CD4-positive, alpha-beta T cell treated with Interleukin-6 at 100 ng/mL for 8 hours (primary cell): ENCODE measurements at places on chromosomes 2 and 18.
A peak's percentile ranks its signal among the peaks of the same experiment; 100 is the strongest.

DNA sequence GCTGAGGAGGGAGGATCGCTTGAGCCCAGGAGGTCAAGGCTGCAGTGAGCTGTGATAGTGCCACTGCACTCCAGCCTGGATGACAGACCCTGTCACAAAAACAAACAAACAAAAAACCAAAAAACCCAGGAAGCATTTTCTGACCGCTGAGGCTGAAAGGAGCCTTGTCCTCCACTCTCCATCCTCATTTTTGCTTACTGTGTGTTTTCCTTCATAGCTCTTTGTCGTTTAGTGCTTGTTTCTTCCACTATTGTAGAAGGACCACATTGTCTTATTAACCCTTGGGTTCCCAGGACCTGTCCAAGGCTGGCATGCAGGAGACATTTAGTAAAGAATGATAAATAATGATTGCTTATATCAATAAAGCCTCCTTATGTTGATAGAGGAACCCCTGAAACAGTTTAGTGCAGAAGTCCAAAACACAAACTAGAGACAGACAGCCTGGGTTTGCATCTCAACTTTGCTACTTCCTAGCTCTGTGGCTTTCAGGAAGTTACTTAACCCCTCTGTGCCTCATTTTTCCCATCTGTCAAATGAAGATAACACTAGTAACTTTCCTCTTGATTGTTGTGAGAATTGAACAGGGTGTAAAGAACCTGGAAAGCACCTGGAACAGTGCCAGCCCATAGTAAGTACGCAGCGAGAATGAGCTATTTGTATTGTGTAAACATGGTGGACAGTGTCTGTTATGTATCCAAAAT, 126.0 kb downstream of the LPIN1 start:
- DNase-seq: no peak

DNA sequence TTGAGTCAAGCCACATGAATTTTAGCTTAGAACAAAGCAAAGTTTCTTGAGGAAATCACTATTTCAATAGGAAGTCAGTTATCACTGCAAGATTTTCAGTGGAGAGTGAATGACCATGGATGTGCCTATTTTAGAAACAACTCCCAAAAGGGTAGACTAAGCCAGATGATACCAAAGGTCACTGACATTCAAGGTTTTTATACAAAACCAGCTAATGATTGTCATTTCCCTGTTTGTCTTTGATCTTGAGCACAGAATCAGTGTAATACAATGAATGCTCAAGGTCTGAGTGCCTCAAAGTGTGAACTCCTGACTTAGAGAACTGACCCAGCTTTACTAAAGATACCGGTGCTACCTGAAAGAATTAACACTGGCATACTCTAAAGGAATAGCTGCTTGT, 60.5 kb downstream of the CDH2 start:
- DNase-seq: no peak

DNA sequence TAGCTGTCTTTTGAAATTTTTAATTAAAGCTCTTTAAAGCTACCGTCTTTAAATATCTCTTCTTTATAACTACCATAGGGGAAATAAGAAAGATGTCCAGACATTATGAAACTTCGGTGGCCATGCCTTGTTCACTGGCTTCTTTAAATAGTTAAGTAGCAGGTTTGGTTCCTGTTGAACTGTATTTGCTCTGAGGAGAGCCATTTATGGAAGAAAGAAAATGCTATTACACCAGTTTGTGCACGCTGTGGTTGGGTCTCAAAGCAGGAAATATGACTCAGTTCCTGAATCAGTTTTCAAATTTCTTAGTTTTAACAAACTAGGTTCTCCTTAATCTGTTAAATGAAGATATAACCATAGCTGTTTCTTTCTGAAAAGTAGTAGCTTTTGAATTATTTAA, 12.2 kb downstream of the ARPC2 start:
- DNase-seq: peak; percentile 66

DNA sequence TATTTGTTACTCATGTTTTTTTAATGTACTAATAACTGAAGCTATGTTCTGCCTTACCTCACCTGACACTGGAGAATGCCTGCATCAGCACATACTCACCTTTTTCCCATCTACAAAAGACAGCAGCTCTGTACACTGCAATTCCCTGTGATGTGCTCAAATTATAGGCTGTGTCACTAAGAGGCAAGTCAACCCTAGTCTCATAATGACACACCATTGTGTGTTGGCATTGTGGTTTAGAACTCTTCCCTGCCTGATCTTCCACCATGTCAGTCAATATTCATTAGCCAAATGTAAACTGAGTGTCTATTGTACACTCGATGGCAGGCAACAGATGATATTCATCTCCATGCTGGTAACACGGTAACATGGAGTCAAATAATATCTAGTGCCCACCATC, 332.1 kb upstream of the TCF4 start:
- DNase-seq: no peak

DNA sequence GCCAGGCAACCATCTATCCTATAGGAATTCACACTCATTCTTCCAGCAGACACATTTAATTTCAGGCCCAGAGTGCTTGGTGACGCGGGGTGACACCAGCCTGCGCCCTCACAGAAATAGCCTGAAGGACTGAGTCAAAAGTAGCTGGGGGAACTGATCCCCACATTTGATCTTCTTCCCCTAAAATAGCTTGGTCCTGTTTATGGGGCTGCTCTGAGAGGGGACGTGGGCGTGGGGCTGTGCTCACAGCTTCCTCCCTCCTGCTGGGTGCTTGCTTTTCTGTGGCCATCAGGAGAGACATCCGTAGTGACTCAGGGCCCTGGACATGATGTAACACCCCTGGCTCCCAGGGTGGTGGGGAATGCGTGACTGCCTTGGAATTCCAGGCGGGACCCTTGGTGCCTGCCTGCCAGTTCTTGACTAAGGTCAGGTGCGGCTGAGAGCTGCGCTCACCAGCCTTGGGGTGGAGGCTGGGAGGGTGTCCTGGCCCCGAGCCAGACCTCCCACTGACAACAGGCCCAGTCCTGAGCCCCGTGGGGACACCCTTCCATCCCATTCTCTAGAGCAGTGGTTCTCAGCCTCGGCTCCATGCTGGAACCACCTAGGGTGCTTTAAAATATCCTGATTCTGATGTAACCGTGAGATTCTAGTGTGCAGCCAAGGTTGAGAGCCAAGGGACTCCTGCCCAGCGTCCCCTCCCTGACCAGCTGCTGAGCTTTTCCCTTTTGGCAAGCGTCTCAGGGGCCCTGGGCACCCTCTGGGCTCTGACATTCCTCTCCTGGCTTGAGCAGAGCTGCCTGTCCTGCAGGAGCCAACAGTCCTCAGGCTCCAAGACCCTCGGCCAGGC, 47.4 kb upstream of the SMAD7 start:
- DNase-seq: no peak

GRCh38 chr2:231191896-231192872, 6.2 kb upstream of the ARMC9 start:
- no peak for DNase-seq

DNA sequence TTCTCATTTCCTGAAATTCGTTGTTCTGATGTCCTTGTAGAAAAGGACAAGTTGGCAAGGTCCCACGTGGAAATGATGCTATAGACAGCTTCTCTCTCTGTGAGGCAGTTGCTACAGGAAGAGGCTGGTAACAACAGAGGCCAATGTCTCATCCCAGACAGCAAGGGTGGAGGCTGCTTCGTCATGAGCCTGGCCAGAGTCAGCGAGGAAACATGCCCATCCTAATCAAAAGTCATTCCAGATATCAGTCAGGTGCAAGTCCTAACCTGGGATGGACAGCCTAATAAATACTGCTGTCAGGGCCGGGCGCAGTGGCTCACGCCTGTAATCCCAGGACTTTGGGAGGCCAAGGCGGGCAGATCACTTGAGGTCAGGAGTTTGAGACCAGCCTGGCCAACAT, 6.4 kb upstream of the SMAD7 start:
- DNase-seq: no peak
